NCI-H1048 (cell line): ENCODE measurements at places on chromosomes 1 and 21.

GRCh38 chr1:27678747-27679146 is 6.8 kb upstream of the IFI6 start:
- DNase-seq = no peak

DNA sequence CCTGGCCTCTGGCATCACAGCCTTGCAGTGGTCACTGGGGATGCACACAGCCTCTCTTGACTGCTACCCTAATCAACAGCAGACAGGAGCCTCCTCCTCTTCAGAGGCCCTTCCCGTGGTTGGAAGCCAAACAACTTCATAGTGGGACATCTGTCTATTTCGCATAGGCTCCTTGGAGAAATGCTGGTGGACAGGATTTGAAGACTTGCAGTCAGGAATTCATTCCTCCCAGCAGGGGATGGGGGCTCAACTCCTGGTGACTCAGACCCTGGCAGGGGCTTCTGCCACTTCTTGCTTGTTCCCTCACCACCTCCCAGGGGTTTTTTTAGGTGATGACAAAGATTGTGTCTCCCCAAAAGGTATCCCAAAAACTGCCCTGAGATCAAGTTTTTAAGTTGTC is 191.7 kb upstream of the CAMK1G start:
- no peak for DNase-seq

DNA sequence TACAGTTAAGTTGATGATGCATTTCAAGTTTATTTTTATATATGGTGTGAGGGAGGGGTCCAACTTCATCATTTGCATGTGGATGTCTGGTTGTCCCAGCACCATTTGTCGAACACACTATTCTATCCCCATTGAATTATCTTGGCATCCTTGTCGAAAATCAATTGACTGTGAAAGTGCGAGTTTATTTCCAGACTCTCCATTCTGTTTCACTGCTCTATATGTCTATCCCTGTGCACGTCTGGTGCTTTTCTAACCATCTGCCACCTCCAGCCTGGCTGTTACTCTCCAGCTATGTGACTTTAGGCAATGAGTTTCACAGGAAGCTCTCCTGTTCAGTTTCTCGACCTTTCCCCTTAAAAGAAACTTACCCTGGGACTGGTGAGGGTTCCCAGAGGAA is 137.1 kb upstream of the KLHDC7A start:
- DNase-seq = no peak

- DNase-seq = no peak
These were observed 2.8 kb downstream of the LAPTM5 start for GRCh38 chr1:30754684-30755171.

GRCh38 chr1:6652986-6653385 is 28.3 kb downstream of the THAP3 start:
- no peak for DNase-seq

GRCh38 chr1:214178102-214178501 is 102.9 kb upstream of the SMYD2 start:
- DNase-seq = no peak

GRCh38 chr1:169367096-169367685 is 406 bp downstream of the NME7 start:
- DNase-seq = no peak

DNA sequence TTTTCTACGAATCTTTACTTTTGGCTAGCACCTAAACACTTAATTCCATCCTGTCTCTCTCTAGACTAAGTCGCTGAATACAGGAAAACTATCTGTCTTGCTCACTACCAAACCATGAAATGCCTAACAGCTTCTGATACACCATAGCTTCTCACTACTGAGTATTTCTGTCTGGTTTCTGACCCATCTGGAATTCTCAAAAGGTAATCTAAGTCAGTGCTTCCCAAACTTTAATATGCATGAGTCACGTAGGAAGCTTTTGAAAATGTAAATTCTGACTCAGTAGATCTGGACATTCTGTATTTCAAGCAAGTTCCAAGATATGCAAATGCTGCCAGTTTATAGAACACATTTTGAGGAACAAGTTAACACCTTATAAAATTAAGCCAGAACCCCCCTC is 9.2 kb upstream of the OVGP1 start:
- DNase-seq = no peak

GRCh38 chr1:170518965-170519364 is 13.0 kb upstream of the GORAB start:
- no peak for DNase-seq
